T-helper 22 cell (primary cell): ENCODE measurements at places on chromosomes 3 and 15.

GRCh38 chr15:34246276-34246976, 21.6 kb downstream of the EMC4 start:
- DNase-seq, result no peak

GRCh38 chr3:34862456-34862855, 776.9 kb upstream of the ARPP21 start:
- no peak for DNase-seq

DNA sequence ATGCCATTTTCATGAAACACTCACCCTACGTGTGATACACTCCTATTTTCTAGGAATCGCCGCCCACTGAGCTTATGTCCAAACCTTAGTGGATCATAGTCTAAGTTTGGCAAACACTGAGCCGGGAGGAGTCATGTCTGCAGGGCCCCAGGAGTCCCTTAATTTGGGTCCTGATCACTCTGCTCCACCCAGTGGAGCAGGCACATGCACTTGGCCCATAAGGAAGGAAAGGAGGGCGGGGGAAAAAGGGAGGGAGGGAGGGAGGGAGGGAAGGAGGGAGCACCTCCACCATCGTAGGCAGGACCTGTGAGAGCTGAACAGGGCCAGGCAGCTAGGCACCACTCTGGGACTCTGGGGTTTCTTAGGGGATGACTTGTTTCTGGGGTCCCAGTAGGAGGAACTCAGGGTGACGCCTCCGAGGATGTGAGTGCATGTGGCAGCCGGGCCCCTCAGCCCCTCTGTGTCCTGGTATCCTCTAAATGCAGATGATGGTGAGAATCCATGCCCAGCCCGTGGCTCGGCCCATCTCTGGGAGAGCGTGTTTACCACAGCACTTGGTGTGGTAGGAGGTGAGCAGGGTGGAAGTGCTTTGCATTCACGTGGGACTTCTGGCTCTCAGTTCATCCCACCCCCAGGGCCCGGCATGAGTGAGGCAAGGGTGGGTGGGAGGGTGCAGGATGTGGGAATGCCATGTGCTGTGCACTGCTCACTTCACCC, 109.4 kb downstream of the KLF13 start:
- DNase-seq, result no peak

GRCh38 chr3:11096266-11097139, 57.8 kb upstream of the HRH1 start:
- DNase-seq, result no peak

GRCh38 chr3:168693870-168694269, 598.1 kb upstream of the GOLIM4 start:
- DNase-seq, result no peak

- no peak for DNase-seq
These were observed 17.9 kb upstream of the ANKRD28 start for GRCh38 chr3:15815696-15816095.

DNA sequence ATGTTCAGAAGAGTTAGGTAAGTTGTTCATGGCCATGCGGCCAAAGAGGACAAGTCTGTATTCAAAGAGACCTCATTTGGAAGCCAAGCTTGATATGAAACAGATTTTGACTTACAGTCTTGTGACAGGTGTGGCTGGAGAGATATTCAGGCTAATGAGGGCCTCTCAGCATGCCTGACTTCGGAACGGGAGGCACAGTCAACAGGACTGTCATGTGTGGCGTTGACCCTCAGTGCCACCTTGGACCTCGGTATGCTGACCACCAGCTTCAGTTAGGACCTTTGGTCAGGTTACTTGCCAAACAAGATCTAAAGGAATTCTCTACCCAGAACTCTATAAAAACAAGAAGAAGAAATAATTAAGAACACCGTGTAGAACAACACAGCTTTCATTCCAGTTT, 124.1 kb downstream of the CHST2 start:
- no peak for DNase-seq

DNA sequence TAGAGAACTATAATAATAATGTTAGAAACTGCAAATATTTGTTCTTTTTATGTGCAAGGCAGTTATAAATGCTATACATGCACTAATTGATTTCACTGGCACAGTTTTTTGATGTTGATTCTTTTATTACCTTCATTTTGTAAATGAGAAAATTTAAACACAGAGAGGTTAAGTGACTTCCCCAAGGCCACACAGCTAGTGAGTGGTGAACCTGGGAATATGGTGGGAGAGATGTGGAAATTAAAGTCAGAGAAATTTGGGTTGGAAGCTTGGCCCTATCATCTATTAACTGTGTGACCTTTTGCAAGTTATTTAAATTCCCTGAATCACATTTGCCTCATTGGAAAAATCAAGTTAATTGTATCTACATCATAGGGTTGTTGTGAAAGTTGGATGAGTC, 39.6 kb upstream of the AKAP13 start:
- no peak for DNase-seq

- DNase-seq, result no peak
These were observed 3.3 kb downstream of the PPP4R2 start for GRCh38 chr3:72999951-73000350.

DNA sequence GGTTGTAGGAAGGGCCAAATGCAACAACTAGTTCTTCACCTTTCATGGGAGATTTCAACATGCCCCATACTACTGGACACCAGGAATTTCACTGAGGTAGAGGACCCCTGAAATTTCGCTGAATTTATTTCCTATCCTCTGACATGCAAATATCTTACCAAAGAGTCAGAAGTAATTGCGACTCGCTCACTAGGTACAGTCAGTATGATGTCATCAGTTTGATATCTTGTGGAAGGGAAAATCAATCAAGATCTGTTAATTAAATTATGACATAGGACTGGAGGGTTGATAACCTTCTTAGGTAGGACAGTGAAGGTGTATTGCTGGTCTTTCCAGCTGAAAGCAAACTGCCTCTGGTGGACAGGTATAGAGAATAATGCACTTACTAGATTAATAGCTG, 74.9 kb upstream of the TNIK start:
- no peak for DNase-seq

- no peak for DNase-seq
These were observed 20.9 kb downstream of the FSTL1 start for GRCh38 chr3:120429921-120430361.

DNA sequence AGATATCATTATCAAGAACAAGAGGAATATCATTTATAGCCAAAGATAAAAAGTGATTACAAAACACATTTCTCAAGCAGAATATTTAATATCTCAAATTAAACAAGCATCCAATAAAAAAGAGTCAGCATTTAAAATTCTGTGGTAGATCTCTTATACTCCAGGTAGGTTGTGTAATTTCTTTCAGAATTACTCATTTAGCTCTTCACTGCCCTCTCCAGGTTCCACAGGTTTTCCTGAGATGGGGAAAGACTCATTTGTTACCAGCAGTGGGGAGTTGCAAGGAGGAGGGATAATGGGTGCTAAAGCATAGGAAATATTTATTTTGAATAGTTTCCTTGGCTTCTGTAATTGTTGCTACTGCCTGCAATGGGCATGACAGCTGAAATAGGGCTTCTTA, 83.1 kb upstream of the RASGRP1 start:
- no peak for DNase-seq
